ENCODE measurements at places on chromosomes 6 and 20.

DNA sequence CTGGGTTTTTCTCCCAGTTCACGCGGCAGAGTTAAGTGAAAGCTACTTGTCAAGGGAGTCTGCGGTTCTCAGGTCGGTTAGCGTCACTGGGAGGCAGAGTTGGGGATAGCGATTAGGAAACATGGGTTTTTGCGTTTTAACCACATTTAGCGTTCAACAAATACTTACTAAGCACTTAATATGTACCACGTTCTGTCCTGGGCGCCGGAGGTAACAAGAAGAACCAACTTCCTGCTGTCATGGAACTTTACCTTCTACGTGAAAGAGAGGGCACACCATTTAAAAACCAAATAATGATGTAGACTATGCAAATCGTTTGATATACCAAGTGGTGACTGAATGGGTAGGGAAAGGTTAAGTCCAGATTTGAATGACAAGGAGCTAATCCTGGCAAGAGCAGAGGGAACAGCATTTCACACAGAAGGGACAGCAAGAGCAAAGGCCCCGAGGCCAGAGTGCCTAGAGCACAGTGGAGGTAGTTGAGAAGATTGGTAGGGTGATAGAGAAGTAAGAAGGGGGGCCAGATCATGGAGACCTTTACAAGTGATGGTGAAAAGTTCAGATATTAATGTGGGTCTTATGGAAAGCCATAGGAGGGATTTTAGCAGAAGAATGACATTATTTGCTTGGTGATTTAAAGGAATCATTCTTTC lies 744 bp downstream of the RIOK1 start:
- DNase-seq = no peak

DNA sequence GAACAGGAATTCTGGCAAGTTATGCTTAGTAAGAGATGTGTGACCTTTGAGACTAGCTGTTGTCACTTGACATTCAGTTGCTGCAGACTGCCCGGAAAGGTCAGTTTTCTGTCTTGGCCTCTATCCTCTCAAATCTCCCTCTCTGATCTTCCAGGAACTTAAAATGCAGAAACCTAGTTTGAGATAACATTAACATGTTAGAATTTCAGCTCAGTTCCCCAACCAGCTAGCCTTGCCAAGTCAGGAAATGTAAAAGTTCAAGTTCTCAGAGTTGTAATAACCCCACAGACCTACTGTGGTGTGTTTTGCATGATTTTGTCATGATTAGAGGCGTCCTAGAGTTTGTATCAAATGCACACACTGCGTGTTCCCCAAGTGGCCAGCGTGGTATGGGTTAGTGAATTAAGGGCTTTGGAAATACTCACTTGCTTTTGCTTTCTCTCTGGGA lies 46.6 kb downstream of the DUSP22 start:
- DNase-seq = no peak

DNA sequence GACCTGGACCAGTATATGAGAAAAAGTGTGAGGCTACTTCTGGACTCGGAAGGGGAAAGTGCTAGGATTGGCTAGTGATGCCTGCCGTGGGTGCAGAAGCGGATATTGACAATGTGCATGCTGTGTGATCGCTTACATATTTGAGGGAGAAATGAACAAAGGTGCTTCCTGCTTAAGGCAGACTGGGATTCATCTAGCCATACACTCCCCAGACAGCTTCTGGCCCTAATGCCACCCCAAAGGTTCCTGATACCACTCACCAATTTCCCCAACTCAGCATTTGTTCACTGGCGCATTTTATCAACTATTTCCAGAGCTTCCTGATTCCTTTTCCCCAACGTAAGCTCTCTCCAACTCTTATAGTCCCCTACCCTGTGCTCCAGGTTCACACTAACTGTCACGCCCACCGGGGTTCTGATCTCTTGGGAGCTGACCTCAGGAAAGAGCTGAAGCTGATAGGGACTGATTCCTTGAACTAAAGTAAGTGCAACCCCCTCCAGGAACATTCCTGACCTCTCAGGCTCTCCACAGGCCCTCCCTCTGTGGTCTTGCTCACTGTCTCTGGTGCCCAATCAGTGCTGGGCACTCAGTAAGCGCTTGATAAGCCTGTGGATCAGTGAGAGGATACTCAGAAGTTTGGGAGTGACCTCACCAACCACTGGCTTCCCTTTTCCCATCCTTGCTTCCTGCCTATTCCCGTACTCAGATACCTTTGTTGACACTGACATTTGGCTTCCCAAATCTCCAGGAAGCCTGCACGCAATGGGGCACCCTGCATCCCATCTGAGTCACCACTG lies 73.3 kb downstream of the MRPL14 start:
- no peak for DNase-seq

GRCh38 chr6:115323001-115323400 lies 737.7 kb downstream of the FRK start:
- no peak for DNase-seq

DNA sequence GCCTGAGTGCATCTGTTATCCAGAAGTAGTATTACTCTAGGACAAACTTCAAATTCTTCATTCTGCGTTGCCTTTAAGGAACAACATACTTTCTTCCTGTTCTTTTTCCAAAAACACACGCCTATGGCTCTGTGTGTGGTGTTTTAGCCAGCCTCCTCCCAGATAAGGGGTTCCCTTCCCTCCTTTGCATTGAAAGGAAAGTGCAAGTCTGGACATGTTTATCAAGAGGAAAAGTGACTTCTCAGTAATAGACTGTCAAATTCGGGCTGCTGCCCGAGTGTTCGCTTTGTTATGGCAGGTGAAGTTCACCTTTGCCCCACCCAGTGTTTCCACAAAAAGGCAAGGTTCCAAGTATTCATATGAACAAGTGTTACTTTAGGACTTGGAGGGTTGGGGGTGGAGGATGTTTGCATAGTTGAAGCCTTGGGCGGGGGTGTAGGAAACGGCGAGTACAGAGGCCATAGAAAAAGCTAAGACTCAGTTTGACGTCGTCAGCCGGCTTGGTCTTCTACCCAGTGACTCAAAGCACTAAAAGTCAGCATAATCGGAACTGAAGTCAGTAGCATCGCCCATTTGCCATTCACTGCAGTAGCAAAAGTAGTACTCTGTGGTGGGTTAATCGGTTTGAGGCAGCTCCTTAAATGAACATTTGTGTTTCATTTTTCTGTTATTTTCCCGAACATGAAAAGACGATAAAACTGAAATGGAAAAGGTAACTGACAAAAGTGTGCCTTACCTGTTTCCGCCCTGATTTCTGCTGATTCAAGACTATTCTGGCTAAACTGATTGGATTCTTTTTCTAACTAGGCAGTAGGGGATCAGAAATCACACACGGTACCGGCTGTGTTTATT lies 12.5 kb downstream of the PRDM1 start:
- peak; percentile 89 for DNase-seq

DNA sequence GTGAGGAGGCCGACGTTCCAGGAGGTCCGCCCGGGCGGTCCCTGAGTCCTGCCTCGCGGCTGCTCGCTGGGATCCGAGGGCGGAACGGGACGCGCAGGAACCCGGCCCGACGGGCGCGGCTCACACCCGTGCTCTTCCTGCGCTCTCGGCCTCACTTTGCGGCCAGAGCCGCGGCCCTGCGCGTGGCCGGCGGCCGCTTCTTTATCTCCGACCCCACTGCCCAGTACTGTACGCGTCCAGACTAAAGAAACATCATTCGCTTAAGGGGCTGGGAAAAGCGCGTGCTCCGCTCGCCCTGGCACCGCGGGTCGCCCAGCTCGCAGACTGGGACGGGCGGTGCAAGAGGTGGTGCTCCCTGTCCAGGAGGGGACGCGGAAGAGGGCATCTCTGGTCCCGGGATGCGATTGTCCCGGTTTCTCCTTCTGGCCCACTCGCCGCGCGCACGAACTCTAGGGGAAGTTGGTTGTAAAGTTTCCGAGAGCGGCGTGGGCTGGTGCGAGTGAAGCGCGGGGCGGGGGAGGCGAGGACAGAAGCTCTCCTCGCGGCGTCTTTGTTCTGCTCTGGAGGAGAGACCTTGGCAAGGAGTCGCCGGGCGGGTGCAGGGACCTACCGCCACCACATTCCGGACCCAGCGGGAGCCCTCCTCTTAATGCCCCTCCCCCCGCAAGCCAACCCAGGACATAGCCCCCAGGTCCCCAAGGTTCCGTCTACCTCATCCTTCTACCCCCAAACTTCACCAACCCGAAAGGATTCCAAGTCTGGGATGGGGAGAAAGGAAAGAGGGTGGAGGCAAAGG lies 71.0 kb downstream of the SOX4 start:
- DNase-seq = peak; percentile 32

DNA sequence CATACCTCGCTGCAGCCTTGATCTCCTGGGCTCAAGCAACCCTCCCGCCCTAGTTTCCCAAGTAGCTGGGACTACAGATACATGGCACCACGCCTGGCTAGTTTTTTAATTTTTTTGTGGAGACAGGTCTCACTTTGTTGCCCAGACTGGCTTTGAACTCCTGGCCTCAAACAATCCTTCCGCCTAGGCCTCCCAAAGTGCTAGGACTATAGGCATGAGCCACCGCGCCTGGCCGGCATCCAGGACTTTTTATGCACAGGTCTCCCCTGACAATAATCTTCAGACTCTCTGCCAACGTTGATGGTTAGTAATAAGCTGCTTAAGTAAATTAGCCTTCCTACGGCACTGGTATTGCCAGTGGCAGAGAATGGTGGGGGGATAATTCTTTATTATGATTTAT lies 110.5 kb upstream of the MTHFD1L start:
- DNase-seq = no peak

GRCh38 chr6:22149501-22150367 lies 147.1 kb downstream of the PRL start:
- no peak for DNase-seq

DNA sequence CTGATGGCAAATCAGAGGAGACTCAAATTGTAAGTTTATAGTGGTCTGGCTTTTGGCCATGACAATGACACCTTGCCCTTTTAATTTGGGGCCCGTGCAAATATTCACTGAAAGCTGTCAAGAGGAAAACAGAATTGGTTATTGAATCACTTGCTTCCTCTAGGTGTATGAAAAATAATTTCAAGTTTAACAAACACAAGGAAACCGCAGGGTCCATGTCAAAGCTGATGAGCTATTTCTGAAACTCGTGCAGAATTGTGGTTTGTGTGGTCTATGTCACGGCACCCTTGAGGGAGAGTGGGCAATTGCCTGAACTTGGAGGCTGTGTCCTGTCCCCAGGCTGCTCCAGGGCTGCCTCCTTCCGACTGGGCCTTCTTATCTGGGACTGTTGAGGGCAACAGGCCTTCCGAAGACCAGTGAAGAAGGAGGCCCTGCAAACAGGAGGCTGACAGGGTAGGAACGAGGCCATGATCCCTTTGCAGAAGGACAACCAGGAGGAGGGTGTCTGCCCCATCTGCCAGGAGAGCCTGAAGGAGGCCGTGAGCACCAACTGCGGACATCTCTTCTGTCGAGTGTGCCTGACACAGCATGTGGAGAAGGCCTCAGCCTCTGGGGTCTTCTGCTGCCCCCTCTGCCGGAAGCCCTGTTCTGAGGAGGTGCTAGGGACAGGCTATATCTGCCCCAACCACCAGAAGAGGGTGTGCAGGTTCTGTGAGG lies 788 bp downstream of the TRIM40 start:
- DNase-seq = no peak

DNA sequence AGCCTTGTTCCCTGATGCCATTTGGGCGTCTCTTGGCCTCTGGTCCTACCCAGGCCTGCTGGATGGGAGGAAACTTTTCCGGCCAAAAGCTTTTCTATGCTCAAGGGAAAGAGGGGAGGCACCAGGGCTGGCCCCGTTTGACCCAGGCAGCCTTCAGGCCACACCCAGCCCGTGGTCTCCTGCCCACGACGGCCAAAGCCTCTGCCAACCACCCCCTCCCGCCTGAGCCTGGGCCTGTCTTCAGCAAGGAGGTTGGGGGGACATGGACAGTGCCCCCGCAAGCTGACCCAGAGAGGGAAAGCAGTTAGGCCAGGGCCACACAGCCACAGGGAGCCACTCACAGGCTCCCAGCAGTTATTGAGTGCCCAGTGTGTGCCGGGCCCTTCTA lies 49.5 kb downstream of the SRC start:
- DNase-seq = no peak

DNA sequence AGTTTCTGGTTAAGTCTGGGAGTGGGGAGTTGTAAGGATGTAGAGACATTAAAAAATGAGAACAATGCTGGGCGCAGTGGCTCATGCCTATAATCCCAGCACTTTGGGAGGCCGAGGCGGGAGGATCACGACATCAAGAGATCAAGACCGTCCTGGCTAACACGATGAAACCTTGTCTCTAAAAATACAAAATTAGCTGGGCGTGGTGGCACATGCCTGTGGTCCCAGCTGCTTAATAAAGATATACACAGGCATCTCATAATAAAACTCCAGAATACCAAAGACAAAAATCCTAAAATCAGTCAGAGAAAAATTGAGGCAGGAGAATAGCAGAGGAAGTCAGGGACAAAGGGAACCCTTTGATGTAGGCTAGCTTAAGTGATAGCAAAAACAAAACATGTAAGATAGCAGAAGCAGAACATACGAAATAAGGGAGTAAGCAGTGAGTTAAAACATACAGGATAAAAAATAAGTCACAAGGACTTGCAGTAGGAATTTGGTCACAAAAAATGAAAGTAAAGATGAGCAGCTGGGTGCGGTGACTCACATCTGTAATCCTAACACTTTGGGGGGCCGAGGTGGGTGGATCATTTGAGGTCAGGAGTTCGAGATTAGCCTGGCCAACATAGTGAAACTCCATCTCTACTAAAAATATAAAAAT lies 23.6 kb downstream of the DDX43 start:
- DNase-seq = no peak

DNA sequence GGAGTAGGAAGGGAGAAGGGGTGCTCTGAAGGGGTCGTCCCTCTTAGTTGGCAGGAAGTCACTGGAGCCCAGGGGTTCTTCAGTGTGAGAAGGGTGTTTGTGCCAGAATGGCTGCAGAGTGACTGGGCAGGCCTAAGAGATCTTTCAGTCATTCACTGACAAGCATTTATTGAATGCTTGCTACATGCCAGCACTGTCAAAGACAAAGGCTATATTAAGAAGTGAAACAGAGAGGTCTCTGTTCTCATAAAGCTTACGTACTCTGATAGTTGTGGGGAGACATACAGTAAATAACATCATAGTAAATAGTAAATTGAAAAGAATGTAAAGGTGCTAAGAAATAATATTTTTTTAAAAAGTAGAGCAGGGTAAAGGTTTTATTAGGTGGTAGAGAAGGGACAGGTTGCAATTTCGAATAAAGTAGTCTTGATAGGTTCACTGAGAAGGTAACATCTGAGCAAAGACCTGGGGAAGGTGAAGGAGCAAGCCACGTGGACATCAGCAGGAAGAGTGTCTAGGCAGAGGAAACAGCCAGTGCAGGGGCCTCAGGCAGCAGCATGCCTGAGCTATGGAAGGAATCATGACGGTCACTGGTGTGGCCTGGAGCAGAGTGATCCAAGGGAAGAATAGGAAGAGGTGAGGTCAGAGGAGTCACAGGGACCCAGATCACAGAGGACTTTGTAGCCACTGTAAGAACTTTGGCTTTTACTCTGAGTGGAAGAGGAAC lies 36.3 kb upstream of the RNF8 start:
- DNase-seq = no peak

- DNase-seq = no peak
Observed at GRCh38 chr6:137115658-137116057, 57.8 kb downstream of the IL22RA2 start.

DNA sequence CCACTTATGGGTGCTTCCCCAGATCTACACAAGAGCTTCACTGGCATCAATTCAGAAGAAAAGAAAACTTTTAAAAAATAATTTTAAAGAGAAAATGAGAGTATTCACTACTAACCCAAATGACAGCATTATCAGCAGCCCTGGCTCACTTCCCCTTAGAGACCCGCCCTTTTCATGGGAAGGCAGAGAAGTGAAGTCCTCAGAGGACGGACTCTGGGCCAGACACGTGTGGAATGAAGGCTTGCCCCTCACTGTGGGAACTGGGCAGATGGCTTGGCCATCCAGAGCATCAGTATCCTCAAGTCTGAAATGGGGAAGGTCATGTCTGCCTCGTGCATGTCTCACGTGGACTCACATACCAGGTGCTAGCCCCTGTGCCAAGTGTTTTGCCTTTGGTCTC lies 63.5 kb downstream of the JAG1 start:
- DNase-seq = no peak
